Kasumi-1 (cell line): ENCODE measurements at places on chromosomes 13 and 19.
A peak's percentile ranks its signal among the peaks of the same experiment; 100 is the strongest.

DNA sequence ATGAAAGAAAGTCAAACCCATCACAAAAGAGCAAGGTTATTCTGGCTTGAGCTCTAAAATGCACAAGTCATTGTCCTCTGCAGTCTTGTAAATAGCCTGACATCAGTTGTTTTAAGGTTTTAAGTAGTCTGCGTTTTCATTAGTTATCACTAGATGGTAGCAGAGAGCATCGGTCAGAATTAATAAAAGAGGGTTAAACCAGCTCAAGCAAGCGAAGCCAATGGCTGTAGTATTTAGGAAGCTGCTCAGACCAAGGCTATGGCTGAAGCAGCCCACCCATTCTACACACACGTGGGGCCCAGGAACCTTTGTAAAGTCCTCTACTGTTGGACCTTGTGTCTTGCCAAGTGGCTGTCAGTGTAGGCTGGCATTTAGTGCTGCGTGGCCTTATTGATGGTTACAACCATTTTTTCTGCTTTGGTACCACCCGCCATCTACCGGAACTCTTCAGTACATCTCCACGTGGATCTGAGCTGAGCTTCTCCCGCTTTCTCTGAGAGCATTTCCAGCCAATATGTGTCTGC is 13.3 kb upstream of the ZNF57 start:
- DNase-seq: peak; percentile 94

GRCh38 chr13:107580741-107581412 is 634.5 kb downstream of the LIG4 start:
- no peak for DNase-seq

- DNase-seq: no peak
Measured at GRCh38 chr13:27559719-27560118, 60.6 kb downstream of the LNX2 start.

GRCh38 chr19:41934849-41935374 is 6.7 kb upstream of the ERFL start:
- peak; percentile 56 for DNase-seq

DNA sequence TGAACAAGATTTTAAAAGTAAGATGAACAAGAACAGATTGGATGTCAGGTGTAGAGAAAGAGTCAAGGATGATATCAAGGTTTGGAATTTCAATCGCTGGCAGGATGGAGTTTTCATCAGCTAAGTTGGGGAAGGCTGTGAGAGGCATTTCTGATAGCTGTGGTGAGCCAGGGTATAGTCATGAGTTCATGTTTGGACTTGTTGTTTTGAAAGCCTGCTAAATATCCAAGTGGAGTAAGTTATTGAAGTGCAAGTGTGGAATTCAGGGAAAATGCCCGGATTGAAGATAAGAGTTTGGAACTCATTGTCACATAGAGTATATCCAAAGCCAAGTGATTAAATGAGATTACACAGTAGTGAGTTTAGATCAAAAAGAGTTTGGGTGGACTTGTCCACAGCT is 11.0 kb upstream of the EPSTI1 start:
- no peak for DNase-seq

DNA sequence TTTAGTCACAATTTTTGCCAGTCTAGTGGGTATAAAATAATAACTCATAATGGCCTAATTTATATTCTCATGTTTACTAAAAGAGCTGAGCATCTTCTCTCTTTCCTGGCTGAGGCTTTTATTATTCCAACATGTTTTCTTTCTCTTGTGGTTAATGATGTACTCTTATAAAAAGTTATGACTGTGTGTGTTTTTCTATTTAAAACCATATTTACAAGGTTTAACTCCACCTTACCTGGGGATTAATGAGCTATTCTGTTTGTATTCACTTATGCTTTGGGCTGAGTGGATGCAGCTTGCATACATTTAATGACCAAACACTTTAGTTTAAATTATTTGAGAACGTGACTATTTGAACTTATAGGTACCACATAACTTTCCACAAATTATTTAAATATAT is 1365.7 kb upstream of the SLC10A2 start:
- no peak for DNase-seq

- DNase-seq: no peak
Measured at GRCh38 chr13:94073007-94073744, 406.3 kb downstream of the DCT start.

DNA sequence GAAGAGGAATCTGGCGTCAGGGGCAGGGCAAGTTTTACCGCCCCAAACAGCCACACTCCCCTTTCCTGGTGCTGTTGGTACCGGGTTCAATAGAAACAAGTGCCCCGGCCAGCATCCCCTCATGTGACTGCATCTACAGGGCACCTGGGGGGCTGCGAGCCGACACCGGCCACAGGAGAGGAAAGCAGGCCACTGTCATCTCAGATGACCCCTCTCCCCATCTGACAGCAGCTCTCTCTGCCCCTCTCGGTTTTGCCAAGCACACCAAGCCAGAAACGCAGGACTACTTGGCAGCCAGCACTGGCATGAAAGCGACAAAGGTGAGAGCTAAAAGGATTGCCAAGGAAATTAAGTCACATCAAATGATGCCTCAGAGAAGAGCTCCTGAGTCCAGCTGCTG is 37.1 kb downstream of the MLLT1 start:
- DNase-seq: no peak

GRCh38 chr13:35129500-35129899 is 187.4 kb downstream of the NBEA start:
- no peak for DNase-seq

- peak; percentile 25 for DNase-seq
Measured at GRCh38 chr19:30669329-30670010, 297.3 kb downstream of the ZNF536 start.

GRCh38 chr19:11704626-11705025 is 34.1 kb downstream of the ZNF823 start:
- DNase-seq: no peak

- DNase-seq: no peak
Measured at GRCh38 chr19:18710996-18711751, 27.7 kb downstream of the CRTC1 start.

- DNase-seq: no peak
Measured at GRCh38 chr19:5054551-5055456, 85.9 kb downstream of the KDM4B start.

GRCh38 chr13:22039961-22040360 is 369.1 kb downstream of the FGF9 start:
- no peak for DNase-seq

DNA sequence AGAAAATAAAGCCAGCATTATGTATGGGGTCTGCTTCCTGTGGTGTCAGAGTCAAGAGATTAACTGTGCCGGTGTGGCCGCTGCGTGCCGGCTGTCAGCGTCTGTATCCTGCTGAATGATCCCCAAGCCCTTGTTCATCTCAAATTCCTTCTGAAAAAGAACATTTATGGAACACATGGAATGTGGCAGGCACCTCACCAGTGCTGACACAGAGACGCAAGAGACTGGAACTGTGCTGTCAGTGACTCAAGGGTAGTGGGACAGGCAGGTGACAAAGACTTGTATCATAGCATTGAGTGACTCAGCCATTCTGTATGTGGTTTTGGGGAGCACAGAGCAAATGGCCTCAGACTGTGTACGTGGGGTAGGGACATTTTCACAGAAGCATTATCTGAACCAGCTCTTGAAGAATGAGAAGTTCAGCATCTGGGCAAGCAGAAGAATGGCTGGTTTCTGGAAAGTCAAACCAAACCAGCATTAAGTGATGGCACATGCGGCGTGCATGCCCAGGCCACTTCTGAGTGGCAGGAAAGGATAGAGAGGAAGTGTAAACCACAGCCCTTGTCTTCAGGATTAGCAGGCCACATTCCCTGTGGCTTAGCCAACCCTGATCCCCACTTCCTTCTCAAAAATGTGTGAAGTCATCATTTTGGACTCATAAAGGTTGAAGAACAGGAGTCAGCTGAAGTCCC is 54.0 kb upstream of the IRS2 start:
- peak; percentile 43 for DNase-seq

DNA sequence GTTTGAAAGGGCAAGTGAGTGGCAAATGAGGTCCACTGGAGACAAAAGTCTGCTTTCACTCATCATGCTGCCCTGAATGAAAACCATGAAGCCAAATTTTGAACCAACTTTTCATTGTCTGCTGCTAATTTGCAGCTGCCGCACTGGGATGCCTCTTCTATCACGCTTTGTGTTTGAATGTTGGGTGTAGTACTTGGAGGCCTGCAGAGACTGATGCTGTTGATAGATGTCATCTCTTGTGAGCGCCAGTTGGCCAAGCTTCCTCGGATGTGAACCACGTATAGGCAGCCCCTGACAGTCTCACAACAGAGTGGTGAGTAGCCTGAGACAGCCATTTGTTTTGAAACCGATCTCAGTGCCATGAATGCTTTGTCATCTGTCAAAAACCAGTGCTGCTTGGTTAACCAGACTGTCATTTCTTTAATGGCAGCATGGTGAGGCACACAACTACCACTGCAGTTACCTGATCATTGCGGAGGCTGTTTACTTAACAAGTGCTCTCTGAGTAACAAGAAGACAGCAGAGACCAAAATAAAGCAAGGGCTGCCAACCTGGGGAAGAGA is 31.2 kb upstream of the SLC10A2 start:
- no peak for DNase-seq

DNA sequence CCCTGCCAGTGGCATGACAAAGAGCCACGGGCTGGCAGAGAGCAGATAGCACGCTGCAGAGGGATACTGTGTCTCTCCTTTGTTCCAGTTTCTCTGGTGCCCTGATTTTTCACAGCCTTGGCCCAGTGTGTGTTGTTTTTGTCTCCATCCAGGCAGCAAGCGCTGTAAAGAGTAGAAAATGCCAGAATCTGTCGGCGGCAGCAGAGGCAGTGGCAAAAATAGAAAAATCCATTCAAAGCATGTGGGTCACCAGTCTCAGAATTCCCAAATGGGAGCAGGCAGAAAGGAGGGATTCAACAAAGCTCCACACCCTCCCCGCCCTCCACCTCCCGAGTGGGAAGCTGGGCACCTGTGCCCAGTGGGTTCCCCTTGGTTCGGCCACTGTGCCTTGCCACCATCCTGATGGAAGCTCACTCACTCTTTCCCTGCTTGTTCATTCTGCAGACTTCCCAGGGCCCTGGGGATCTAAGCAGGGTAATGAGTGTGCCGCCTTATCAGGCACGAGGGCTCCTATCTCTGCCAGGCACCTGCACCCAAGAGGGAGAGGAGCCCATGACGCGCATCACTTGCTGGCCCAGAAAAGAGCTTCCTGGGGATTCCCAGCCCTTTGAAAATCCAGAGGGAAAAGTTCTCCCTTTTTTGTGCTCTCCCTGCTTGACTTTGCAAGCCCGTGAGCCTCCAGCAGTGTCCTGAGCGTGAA is 416.9 kb downstream of the IRS2 start:
- DNase-seq: no peak

DNA sequence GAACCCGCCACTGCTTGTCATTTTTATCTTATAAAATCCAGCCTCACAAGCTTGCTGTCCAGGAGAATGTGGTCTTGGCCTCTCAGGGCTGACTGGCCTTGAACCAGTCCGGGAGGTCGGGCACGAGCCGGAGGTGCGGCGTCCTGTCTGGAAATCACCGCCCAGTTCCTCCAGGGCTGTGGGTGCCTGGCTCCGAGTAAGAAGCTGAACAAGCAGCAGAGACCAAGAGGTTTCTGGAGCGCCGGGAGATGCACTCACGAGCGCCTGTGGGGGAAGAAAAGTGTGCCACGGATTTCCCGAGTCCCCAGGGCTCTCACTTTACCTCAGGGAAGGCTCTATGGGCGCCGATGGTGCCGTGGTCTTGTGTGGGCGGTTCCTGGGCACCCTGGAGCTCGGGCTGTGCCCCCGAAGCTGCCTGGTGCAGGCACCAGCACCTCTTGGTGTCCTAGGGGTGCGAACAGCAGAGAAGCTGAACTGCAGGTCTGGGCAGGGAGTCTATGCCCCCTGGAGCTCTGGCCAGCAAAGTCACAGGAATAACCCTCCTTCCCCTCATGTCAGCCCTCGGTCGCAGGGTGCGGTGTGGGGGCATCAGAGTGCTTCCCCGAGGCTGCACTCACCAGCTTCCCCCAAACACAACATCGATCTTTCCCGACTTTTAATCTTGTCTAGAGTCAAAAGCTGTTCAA is 50.0 kb downstream of the GAS6 start:
- no peak for DNase-seq

GRCh38 chr19:41621654-41622053 is 5.2 kb downstream of the CEACAM4 start:
- DNase-seq: peak; percentile 95

DNA sequence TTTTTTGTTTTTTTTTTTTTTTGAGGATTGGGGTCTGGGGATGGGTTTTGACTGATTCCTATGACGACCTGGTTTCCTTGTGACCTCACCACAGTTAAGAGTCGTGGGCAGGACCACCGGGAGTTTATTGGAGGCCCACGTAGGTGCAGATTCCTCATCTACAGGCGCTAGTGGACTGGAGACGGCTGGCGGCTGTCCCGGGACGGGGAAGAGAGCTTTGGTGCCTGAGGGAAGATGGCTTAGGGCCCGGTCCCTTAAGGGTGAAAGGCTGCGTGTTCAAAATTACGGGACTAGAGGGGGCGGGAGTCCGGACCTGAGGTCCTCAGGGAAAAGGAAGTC is 682 bp upstream of the TEAD2 start:
- no peak for DNase-seq

GRCh38 chr19:29858000-29858596 is 46.3 kb downstream of the CCNE1 start:
- peak; percentile 11 for DNase-seq

DNA sequence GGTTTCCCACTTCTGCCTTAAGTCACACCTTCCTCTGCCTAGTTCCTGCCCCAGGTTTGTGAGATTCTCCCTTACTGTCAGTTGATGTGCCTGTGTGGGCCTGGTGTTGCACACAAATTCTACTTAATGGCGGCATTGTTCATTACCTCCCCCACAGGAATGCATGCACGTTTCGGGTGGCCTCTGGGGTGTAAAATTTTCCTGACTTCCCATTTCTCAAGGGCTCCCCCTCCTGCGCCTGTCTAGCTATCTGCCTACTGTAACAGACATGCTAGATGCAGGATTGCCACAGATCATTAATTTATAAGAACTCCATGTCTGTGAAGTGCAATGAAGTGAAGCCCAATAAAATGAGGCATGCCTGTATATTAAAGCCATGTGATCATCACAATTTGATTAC is 1466.3 kb downstream of the PCDH9 start:
- DNase-seq: no peak

GRCh38 chr13:45879666-45880065 is 28.1 kb upstream of the SIAH3 start:
- no peak for DNase-seq

DNA sequence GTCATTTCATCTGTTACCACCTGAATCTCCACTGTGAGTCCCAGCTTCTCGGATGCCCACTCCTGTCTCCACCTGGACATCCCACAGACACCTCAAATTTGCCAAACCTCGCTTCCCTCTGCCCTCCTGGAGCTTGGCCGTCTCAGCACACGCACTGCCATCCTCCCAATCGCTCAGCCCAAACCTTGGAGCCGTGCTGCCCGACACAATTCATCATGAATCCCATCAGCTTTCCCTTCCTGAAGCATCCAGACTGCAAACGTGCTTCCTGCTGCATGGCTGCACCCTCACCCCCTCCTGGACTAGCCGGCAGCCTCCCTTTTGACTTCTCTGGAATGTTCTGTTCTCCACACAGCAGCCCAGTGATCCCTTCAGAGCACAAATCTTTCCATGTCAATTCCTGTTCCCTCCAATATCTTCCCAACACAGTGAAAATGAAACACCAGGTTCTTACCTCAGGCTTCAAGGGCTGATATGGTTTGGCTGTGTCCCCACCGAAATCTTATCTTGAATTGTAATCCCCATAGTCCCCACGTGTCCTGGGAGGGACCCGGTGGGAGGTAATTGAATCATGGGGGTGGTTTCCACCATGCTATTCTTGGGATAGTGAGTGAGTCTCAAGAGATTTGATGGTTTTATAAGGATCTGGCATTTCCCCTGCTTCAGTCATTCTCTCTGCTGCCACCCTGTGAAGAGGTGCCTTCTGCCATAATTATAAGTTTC is 1.1 kb upstream of the PROZ start:
- DNase-seq: no peak
